ENCODE measurements at places on chromosomes 12 and 14.

DNA sequence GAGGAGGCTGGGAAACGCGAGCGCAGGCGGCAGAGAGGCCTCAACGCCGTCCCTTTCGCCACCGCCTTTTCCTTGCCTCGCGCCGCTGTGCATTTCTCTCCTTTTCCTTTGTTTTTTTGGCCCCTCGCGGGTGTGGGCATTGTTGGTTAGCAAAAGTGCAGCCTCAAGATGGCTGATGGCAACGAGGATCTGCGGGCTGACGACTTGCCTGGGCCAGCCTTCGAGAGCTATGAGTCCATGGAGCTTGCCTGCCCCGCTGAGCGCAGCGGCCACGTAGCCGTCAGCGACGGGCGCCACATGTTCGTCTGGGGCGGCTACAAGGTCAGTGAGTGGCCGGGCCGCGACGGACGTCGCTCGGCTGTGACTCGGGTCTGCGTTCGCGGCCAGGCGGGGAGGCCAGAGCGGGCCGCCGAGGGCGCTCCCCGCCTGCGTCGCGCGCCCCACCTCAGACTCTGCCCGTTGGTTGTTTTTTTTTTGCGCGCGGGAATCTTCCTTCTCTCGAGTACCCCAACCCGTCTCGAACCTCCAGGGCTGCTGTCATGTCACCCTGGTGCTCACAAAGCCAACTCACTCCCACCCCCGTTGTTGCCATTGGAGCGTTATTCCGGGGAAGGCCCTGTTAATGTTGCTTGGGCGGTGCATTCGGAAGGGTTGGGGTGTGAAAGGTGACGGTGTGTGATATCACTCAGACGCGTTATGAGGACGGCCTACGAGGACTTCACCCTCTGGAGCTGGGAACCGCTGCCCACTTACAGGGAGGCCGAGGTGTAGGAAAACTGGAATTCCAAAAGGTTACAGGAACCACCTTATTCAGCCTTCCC, 558 bp downstream of the KLHDC2 start:
- DNase-seq: peak; percentile 62

DNA sequence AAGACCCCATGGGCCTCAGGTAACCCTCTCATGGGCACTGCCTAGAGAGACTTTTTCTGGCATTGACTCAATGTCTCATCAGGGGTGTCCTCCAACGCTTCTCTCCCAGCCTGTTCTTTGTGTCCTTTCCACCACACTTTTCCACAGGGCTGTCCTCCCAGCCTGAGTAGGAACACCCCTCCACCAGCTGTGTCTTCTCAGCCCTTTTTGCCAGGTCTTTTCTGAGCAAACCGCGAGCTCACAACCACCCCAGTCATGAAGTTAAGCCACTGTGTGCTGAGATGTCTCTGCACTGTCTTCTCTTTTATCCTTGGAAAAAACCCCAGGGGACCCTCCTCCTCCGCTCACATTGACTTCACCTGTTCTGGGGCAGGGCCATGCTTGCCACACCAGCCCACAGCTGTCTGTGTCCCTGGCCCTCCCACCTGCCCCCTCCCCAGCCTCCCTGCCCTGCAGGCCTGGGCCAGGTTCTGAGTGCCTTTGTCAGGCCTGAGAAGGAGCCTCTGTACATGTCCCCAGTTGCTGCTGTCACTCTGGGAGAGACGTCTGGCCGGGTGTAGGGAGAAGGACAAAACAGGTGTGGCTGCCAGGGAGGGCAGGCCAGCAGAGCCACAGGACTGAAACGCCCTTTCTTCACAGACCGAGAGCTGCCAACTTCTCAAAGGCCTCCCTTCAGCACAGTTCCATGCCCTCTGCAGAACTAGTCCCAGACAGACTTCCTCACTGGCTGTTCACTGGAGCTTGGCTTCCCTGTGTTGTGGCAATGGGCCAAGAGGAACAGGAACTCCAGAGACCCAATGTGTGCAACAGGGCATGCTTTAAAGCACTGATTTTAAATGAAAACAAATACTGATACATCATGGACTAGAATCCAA, 50.5 kb upstream of the PNMA1 start:
- DNase-seq: no peak

DNA sequence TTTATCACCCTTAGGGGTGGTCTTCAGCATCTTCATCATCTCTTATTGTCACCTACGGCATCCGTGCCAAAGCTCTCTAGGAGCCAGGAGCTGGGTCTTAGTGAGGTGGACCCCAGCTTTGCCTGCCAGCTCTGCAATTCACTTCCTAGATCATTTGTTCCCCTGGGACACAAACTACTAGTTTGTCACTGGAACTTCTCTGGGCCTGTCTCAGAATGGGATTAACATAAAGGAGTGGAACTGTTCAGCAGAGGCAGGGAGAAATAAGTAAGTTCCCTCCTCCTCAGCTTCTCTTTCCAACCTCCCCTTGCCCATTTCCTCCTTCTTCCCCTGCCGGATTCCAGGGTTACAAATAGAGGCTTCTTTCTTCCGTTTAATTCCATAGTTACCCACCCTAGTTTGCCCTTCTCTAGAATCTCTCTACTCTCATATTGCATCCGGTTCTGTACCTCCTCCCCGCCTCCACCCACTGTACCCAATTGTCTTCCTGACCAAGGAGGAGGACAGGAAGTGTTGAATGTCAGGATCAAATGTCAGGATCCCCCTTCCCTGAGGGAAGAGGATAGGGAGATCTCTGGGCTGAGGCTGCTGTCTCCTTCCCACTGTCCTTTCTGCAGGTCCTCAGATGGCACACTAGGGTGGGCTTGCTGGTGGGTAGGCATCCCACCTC, 25.0 kb downstream of the LARP4 start:
- DNase-seq: peak; percentile 32

- DNase-seq: no peak
Measured at GRCh38 chr14:64500088-64500487, 3.5 kb downstream of the ZBTB25 start.

GRCh38 chr12:124727922-124728321, 135.7 kb downstream of the SCARB1 start:
- DNase-seq: no peak

DNA sequence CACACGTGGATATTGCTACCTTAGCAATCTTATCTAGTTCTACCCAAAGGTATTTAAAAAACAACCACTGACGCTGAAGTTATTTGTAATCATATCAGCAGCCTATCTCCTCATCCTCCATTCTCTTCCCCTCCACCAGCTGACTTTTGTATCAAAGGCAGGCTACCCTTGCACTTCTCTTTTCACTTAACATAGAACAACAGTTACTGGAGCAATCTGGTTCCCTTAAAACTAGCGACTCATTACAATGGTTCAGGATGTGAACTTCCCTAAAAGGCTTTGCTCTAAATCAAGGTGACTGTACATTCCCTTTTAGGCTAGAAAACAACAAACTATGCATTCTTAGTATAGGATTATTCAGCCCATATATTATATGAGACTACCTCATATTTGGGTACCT, 404.7 kb downstream of the APAF1 start:
- no peak for DNase-seq

- DNase-seq: no peak
Measured at GRCh38 chr12:21337959-21338744, 3.4 kb upstream of the SLCO1A2 start.

GRCh38 chr12:30796313-30796780, 41.6 kb upstream of the CAPRIN2 start:
- DNase-seq: peak; percentile 91

DNA sequence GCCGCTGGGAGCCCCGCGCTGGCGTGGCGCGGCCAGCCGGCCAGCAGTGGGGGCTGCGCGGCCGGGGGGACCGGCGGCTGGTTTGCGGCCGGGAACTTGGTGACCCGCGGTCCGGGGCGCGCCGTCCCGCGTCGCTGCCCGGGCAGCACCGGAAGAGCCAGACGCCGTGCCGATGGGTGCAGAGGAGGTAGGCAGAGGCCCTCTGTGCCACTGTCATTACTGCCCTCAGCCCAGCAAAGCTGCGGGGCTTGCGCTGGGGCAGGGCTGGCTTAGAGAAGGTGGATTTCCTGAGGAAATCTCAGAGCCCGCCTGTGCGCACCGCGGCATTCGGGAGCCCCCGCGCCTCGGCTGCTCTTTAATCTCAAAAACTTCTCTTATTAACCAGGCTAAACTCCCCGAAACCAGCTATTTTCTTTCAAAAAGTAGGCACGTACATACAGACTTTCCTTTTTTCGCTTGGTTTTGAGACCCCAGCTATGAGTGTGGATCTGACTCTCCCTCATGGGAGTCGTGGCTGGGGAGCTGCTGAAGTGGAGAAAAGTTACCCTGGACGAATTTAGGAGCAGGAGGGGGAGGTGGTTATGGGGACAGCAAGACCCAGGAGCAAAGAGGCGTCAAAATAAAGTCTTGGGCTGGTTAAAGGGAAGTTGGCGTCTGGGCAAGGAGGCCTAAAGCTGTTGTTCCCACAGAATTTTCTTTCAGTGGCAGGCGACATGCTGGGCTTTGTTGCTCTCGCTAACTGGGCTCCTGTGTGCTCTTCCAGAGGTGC, 802 bp downstream of the SUSD6 start:
- peak; percentile 47 for DNase-seq

DNA sequence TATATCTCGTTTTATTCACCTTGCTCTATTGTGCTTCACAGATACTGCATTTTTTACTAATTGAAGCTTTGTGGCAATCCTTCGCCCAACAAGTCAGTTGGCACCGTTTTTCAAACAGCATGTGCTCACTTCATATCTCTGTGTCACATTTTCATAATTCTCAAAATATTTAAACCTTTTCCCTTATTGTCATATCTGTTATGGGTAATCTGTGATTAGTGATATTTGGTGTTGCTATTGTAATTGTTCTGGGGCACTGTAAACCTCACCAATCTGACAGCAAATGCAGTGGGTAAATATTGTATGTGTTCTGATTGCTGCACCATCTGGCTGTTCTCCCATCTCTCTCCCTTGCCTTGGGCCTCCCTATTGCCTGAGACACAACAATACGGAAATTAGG, 191.3 kb downstream of the BTG1 start:
- no peak for DNase-seq

DNA sequence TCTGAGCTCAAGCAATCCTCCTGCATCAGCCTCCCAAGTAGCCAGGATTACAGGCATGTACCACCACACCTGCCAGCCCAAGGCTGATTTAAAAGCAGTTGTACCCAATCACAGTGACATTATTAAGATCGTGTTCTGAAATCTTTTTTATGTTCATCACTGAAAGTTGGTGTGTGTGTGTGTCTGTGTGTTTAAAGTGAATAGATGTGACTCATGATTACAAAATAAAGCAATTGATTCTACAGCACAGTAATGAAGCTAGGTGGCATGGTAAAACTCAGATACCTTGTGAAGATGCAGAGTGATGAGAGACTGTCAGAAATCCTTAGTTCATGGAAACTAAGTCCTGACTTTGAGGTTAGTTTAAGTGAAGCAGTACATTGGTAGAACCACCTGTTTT, 74.2 kb upstream of the ATP2B1 start:
- no peak for DNase-seq

GRCh38 chr12:93153321-93153720, 224.2 kb upstream of the EEA1 start:
- DNase-seq: no peak

DNA sequence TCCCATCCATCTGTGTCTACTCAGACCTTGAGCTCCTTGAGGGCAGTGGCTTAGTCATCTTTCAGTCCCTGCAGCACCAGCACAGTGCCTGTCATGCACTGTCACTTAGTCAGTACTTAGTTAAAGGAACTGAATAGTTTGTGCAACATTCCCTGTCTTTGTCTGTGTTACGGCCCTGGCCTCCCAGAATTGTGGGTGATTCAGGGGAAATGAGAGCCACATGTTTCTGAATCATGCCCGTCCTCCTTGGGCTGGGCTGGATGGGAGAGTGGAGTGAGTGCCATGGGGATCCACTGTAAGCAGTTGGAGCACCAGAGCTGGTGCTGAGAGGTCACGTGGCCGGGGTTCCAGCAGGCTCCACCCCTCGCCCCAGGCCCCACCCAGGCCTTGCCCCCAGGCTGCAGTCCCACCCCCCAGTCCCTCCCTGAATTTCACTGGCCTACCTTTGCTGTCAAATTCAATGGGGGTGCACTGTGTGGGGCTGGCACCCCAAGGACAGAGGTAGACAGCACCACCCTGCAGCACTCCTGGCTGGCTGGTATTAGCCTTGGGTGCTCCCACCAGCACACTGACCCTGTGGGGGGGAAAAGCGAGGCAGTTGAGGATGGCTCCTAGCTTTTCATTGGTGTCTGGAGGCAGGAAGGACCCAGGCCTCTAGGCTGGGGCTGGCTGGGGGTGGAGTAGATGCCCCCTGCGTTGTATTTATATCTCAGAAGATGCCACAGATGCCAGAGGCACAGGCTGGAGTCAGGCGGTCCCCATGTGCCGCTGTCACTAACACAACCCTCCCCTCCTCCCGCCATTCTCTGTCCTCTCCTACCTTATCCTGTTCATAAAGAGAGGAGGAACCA, 7.5 kb downstream of the ITGA5 start:
- DNase-seq: peak; percentile 94

GRCh38 chr12:124477107-124477915, 90.1 kb downstream of the NCOR2 start:
- DNase-seq: no peak

DNA sequence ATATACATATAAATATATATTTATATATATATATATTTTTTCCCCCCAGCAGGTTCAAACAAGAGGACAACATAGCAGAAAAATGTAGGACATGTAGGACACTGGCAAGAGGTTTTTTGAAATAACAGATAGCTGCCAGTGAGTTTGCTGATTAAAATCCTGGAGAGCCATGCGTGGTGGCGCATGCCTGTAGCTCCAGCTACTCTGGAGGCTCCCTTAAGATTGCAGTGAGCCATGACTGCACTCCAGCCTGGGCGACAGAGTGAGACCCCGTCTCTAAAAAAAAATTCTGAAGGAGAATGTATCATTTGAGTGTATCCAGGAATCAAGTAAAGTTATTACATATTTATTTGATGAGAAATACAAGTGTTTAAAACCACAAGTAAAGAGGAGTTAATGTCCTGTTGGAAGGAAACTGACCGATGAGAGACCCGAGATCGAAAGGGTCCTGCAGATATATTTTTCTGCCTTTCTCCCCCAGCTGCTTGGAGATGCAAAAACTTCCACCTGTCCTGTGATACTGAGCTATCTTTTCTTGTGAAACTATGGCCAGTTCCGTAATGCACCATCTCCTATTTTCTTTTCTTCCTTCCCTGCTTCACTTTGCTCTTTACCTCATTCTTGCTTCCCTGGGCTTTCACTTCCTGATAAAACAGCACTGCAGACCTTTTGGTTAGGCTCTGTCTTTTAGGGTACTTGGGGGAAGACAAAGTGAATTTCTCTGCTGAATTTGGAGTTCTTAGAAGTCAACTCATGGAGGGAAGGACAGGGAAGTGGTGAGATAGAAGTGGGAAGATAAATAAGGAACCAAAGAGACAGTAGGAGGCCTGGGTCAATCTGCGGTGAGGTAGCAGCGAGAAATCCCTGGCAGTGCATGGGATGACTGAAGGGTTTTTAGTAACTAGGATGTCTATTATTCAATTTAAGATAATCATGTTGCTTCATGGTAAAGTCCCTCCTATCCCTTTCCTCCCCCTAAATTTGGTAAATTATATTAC, 41.2 kb upstream of the SLC2A13 start:
- DNase-seq: no peak

- no peak for DNase-seq
Measured at GRCh38 chr12:112096667-112097066, 11.9 kb downstream of the NAA25 start.
